ENCODE measurements at places on chromosomes 7 and 10.

GRCh38 chr10:13450069-13450468, 78.7 kb downstream of the BEND7 start:
- no peak for DNase-seq

DNA sequence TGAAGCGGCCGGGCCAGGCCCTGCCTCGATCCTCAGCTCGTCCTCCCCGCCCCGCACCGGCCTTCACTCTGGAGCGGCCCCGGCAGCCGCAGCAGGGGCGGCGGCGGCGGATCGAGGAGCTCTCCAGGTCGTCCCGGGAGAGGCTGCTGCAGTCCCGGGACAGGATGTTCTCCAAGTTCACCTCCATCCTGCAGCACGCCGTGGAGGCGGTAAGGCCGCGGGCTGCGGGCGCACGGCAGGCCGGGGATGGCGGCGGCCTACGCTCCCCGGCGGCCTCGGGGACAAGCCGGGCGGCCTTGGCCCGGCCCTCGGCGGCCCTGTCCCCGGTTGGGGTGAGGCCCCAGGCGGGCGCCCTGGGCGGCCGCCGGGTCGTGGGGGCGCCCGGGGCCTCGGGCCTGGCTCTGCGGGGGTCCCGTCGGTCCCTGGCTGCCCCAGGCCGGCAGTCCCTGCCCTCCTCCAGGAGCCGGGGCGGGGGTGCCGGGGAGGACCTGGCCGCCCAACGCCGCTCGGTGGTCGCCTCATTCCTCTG, 399 bp downstream of the FHIP2A start:
- DNase-seq: peak; percentile 86

- DNase-seq: no peak
Measured at GRCh38 chr10:71962901-71963300, 1.3 kb upstream of the CHST3 start.

- DNase-seq: no peak
Measured at GRCh38 chr10:29694121-29694520, 59.4 kb upstream of the SVIL start.

DNA sequence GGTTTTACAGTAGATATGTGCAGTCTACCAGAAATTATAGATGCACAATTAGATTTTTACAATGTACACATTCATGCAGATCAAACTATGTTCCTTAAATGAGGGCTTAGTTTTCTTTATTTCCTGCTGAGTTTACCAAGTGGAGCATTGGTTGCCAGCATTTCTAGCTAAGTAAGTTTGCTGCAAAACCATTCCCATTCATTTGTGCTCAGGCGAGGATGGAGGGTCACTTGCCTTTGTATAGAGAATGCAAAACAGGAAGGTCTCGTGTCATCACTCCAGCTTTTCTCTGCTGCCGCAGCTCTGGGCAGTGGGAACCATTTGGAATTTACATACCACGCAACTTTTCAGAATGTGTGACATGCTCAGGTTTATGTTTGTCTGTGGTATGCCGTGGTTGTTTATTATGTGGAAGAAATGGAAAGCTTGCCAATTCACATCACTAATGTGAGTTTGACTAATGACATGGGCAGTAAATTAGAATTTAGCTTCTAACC, 198.6 kb downstream of the TRIL start:
- DNase-seq: peak; percentile 74

GRCh38 chr10:106440767-106441166, 723.7 kb downstream of the SORCS1 start:
- DNase-seq: no peak

DNA sequence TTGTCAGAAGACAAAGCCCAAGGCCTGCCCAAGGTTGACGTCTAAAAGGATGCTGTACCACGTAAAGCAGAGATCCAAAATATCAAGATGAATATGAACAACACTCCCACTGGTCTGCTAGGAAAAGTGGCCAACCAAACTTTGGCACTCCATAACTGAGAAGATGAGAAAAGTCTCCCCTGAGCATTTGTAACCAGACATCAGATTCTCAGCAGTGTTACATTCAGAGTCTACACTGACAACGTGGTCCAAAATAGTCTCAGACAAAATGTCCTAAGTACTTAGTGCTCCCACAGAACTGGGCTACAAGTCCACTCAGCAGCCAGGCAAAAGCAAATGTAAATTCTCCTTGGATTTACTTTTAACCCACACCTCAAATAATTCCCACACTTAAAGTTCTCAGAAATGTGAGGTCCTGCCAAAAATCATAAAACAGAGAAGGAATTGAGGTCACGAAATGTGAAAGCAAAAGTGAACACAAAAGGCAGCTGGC, 185.1 kb upstream of the NOBOX start:
- DNase-seq: no peak

- no peak for DNase-seq
Measured at GRCh38 chr10:8544057-8544380, 489.5 kb downstream of the GATA3 start.

GRCh38 chr7:38448584-38449234, 175.3 kb upstream of the TARP start:
- DNase-seq: no peak

DNA sequence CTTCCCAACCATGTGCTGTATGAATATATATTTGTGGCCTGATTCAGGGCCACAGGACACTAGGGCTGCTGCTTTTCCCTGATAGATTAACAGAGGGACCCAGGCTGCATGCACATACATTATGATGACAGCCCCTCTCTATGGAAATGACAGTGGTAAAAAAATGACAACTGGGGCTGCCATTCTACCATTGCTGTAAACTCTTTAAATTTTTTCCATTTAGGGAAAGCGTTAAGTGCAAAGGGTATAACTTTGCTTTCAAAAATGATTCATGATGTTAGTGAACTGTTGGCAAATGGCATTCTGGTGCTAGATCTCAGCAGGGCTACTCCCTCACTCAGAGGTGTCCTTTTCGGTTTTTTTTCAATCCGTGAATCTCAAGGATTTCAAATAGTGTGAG, 4.2 kb downstream of the CTBP2 start:
- no peak for DNase-seq

- no peak for DNase-seq
Measured at GRCh38 chr10:79111846-79112614, 43.3 kb downstream of the ZMIZ1 start.

DNA sequence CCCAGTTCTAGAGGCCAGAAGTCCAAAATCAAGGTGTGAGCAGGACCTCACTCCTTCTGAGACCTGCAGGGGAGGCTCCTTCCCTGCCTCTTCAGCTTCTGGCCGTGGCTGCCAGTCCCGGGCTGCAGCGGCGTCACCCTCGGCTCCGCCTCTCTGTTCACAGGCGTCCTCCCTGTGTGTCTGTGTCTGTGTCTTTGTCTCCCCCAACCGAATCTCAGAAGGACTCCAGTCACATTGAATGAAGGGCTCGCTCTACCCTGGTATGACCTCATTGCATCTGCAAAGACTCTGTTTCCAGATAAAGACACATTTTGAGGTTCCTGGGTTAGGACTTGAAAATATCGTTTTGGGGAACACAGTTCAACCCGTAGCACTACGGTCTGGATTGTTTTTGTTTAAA, 33.1 kb upstream of the GALNT11 start:
- DNase-seq: peak; percentile 77

DNA sequence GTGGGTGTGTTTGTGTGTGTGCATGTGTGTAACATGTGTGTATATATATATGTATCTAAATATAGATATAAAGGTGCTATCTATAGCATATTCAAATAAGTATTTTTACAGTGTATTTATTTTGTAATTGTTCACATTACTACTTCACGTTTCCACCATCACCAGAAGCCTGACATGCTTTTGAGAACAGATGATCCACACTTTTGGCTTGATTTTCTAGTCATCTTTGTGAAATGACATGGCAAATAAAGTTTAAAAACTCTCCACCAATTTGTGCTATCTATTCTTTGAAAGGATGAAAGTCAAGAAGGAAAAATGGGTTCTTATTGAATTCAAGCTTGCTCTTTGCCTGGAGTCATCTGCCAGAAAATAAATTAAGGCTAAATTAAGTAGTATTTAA, 294.0 kb upstream of the AKR1E2 start:
- no peak for DNase-seq

GRCh38 chr10:100693821-100694220, 51.6 kb upstream of the PAX2 start:
- DNase-seq: no peak

DNA sequence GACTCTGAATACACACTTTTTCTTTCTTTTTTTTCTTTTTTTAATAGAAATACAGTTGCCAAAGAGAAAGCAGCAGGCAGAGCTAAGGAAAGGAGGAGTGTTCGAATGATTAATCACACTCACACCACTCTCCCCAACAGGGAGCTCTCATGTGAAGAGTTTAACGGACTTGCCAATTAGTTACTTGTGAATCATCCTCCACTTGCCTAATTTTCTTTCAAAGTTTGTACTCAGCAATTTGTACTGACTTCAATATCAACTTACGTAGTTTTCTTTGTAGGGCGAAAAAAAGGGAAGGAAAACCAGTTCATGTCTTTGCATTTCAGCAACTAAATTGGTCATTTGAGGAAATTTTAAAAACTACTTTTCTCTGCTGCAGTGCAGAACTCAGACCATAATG, 109.2 kb downstream of the PIP4K2A start:
- no peak for DNase-seq

GRCh38 chr7:151833691-151834090, 43.2 kb downstream of the PRKAG2 start:
- no peak for DNase-seq

DNA sequence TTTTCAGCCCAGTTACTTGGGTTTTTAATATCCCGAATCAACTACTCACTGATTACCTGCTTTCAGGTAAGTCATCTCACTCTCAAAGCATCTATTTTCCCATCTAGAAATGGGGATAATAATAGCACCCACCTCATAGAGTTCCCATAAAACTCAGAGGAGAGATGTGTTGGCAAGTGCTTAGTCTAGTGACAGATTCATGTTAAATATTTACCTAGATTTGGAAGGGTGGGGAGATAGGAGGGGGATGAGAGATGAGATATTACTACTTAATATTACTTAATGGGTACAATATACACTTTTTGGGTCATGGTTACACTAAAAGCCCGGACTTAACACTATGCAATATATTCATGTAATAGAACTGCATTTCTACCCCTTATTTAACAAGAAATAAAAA, 7.0 kb upstream of the A1CF start:
- DNase-seq: no peak

DNA sequence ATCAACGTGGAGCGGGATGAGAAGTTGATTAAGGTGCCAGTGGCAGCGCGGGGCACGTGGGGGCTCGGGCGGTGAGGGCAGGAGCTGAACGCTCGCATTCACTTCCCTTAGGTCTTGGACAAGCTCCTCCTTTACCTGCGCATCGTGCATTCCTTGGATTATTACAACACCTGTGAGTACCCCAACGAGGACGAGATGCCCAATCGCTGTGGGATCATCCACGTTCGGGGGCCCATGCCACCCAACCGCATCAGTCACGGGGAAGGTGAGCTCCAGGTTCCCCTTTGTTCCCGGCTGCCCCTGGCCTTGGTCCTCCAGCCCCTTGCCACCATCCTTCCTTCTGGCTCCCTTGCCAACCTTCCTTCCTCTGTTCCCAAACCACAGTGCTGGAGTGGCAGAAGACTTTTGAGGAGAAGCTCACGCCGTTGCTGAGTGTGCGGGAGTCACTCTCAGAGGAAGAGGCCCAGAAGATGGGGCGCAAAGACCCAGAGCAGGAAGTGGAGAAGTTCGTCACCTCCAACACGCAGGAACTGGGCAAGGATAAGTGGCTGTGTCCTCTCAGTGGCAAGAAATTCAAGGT, 2.5 kb downstream of the UFSP1 start:
- no peak for DNase-seq

DNA sequence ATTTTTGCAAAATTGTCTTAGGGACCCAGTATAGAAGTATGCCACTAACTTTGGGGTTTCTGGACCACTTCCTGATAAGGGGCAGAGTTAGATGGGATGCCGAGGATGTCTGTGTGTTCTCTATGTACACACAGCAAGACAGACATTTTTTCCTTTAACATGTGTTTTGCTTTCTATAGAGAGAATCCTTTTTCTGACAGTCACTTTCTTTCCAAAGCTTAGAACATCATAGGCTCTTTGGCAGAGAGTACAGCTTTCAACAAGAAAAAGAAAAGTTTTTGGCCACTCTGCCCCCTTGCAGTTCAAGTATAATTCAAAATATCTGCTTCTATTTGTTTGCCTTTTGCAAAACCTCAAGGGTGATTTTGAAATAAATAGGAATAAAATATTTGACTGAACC, 44.1 kb downstream of the PAPSS2 start:
- DNase-seq: no peak

DNA sequence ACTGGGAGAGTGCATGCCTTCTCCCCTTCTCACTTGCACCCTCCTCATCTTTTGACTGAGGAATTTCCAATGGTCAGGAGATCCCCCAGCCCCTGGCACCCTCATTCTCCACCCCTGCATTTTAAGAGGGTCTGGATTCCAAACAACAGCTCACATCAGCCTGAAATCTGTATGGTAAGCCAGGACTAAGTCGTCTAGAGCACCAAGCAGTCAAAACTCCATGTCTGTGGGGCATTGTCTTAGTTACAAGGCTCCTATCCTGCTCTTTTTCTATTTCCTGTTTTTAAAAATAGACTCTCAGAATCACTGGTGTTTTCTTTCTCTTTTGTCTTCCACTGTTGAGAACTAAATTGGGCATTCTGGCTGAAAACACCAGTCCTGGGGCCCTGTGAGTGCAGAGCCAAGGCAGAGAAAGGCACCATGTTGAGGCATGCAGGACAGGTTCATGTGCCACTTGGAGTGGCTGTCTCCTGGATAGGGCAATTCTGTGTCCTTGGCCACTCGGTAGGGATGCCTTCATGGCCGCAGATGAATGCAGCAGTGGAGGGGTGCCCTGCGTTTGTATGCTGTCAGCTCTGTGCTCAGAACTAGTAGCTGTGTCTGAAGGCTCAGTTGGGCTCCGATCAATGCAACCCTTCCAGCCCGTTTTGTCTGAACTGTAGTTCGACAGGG, 216.6 kb upstream of the YAE1 start:
- DNase-seq: no peak

GRCh38 chr7:157610671-157611295, 274.0 kb downstream of the DNAJB6 start:
- no peak for DNase-seq

DNA sequence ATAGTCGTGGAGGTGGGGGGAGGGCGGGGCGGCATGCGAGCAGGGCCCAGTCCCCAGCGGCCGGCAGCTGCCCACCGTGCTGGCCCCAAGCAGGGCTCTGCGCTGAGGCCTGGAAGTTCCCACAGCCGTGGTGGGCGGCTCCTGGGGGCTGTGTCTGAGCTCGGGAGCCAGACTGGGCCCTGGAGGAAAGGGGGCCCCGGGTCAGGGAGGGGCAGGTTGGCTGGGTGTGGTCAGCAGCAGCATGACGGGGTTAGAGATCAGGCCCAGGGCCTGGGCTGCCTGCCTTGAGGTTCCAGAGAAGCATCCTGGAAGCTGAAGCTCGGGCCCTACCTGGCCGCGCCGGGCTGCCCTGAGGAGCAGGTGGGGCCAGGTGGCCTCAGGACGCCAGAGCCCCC, 22.1 kb downstream of the GET4 start:
- no peak for DNase-seq

Measured in eye (tissue), 1 donor.